Type B pancreatic cell (in vitro differentiated cells): ENCODE measurements at places on chromosomes 4 and X.

- no peak for DNase-seq
Measured at GRCh38 chr4:14387647-14388046, 614.6 kb upstream of the CPEB2 start.

DNA sequence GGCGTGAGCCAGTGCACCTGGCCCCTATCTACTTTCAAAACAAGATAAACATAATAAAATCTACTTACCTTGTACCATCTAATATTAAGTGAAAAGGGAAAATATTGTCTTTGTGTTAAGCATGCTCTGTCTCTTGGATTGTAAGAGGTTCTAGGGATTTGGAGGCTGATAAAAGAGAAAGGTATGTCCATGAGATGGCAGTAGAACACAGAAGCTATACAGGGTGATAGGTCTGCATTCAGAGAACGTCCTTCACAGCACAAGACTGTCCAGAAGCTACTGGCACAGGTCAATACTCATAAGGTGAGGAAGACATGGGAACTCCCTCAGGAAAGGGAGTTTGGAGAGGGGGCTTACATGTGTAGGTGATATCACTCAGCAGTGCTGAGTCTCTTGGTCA lies 135.5 kb downstream of the TMEM47 start:
- DNase-seq, result no peak

GRCh38 chrX:40773188-40773587 lies 37.8 kb upstream of the MED14 start:
- no peak for DNase-seq

DNA sequence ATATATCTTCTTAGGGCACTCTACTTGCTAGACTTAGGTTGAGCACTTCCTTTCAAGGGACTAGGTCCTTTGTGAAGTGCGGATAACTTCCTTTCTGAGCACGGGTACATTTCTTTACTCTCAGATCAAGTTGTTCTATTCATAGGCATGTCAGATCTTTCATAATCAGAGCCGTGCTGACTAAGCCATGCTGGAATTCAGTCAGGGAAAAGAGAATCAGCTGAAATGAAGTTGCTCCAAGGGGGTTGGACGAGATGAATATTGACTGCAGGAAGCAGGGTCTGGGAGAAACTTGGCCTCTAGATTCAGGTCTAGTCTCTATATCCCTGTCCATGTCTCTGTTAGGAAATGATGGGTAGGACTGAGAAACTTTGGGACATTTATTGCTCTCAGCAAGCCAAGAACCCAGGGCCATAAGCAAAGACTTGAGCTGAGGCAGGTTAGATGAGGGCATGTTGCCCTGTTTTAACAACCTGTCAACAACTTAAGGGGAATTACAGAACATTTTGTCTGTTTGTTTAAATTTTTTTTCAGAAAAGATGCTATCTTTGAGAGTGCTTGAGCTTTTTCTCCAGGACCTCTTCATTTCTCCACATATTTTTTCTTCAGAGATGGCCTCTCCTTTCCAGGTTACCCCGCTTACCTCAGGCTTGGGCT lies 28.3 kb downstream of the AREG start:
- no peak for DNase-seq

DNA sequence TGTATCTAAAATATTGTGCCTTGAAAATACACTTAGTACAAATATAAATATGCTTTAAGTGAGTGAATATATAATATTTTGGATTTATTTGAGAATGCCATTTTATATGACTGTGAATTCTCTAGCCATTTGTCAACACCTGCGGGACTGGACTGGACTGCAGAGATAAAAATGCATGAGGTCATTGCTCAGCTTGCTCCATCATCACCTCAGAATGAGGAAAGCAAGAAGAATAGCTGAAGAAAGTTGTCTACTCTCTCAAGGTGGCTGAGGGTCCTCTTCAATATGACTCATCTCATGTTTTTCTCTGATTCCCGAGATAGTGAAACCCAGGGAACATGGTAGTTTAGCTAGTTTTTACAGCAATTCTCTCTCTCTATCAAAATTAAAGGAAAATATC lies 732.5 kb upstream of the AGA start:
- no peak for DNase-seq

- peak; percentile 70 for DNase-seq
Measured at GRCh38 chrX:124406294-124407014, 60.1 kb downstream of the SH2D1A start.

DNA sequence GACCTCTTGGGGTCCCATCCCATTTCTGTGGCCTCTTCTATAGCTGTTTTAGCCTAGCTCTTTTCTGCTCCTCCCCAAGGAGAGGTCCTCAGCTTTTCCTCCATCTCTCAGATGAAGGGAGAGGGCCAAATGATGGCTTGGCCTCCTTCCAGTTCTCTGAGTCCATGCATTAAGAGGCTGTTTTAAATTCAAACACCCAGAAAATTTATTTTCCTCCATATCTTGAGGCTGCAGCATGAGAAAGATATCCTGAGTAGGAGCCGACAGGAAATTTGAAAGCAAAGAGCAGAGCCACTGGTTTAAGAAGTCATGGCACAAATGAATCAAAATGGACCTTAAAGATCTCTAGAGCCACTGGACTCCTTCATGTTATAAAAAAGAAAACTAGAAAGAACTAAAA lies 558.8 kb downstream of the MID1IP1 start:
- no peak for DNase-seq

DNA sequence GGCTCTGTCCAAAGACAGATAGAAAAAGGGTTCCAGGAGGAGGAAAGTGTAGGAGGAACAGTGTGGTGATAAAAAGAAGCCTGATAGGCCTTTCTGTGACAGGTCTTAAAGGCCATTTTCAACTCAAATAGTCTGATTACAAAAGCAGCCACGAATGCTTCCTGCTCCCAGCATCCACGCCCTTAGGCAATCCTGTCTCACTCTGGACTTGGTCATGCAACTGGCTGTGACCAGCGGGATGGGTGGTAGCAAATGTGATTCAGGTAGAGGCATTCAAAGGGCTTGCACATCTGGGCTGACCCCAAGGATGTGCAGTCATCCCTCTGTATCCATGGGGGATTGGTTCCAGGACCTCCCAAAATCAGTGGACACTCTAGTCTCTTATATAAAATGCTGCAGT lies 14.4 kb upstream of the SEPSECS start:
- DNase-seq, result no peak

DNA sequence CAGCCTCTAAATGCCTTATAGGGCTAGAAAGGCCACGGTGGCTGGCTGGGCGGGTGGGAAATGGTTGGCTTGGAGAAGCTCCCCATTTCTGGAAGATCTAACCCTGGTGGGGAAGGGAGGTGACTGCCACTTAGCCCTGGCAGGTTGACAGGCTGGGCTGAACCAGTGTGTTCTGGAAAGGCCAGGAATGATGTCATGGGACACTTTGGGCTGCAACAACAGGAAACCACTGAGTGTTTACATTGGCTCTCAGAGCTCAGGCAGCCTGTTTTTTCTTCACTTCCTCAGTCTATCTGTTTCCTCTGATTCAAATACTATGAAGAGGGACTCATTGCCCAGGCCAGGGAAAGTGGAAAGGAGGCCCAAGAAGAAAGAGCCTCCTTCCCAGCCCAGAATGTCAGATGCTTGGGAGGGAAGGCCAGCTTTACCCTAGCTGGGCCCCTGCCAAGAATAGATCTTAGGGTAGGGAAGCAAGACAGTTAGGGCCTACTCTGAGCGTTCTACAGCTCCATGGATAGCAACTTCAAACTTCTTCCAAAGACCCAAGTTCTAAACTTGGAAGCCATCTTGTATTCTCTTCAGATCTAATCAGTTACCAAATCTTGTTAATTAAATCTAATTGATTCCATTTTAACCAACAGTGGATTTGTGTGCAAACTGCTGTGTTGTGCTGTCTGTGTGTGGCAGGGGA lies 65.8 kb upstream of the MSN start:
- peak; percentile 34 for DNase-seq

GRCh38 chr4:139163806-139164206 lies 13.2 kb downstream of the ELF2 start:
- no peak for DNase-seq

DNA sequence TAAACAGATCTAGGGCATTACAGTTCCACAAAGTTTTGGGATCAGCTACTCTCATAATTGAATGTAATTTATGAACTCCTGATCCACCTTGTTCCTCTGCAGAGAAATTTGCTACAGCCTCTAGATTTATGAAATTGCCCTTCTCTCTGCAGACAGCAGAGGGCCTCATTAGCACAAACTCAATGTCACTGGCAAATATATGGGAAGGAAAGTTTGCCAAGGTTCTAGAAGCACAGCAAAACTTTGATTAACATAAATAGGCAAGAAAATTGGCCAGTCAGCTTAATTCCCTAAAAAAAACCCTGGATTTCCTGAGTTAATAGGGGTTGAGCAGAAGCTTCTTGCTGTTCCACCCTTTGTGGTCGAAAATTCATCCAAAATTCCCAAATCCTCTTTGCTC lies 31.5 kb downstream of the PRPS1 start:
- no peak for DNase-seq
